HT1080 (cell line): ENCODE measurements at places on chromosomes 4 and X. TPM values are rescaled to one million over a fixed set of nuclear protein-coding genes. Genes with fewer than 3 reads are reported as not detected.

DNA sequence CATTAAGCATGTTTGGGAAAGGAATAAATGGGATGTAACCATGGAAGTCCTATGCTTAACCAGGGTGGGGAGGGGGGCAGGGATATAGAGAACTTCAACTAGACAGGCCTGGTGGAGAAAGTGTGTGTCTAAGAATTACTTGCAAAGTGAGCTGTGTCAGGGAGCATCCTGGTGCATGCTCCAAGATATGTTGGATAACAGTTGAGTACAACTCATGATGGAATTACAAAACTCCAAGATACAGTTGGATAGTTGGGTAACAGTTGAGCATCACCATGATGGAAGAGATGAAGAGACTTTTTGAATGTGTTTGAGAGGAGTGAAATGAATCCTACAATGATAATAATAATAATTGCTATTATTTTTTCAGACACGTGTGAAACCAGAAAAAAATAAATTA is 26.1 kb upstream of the ACSL1 start:
- no peak for DNase-seq

DNA sequence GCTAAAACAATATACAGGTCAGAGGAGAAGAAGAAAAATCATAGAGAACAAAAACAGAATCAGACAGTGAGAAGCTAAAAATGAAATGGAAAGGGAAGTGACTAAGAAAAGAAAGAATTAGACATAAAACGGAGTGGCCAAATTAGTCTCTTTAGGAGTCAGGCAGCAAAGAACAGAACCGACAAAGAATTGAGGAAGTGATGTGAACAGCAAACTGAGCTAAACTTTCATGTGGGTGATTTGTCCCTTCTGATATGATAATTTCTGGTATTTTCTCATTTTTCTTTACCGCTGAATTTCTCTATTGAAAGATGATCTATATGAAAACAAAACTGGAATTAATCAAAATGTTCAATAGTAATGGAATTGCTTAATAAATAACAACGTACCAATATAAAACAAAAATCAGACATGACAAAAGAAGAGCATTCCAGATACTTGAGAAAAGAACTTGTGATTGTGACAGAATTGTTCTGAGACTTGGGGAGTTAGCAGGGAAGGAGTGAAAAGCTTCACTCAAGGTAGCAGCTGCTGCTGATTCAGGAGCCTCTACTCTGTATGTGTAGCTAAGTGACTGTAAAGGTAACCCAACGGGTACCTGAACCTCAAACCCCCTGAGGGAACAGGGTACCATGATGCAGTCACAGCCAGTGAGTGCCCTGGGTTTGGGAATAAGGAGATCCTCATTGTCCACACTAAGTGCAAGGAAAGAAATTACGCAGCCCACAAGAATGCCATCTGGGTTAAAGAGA is 8.8 kb downstream of the TAPT1 start:
- DNase-seq: no peak

DNA sequence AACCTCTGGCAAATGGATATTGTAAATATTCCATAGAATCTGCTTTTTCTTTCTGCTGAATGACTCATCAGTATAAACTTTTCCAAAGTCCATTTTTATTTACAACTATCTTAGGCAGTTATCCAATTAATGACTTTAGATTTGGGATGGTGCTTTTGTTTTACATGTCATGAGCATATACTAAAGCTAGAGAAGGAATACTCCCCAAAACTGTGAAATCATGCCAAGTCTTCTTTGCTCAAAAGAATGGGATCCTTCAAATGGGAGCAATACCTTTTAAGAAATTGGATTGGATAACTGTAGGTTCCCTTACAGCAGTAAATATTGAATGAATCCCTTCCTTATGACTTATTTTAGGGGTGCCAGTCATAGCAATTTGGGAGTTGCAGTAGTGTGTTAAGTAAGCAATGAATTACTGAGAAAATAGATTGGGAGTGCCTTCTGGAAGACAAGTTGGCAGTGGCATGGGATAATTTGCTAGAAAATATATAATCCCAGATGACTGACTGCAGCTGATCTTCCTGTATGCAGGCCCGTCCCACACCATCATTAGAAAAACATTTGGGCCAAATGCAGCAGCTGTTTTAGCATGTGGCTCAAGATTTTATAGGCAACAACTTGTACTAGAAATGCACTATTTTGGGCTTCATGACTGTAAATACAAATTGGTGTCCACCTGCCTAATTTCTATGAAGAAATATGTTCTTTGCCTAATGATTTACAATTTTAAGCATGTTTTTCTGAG is 2.8 kb downstream of the TMPRSS11D start:
- DNase-seq: no peak

GRCh38 chrX:54808109-54808604 is 612 bp downstream of the MAGED2 start:
- no peak for DNase-seq

DNA sequence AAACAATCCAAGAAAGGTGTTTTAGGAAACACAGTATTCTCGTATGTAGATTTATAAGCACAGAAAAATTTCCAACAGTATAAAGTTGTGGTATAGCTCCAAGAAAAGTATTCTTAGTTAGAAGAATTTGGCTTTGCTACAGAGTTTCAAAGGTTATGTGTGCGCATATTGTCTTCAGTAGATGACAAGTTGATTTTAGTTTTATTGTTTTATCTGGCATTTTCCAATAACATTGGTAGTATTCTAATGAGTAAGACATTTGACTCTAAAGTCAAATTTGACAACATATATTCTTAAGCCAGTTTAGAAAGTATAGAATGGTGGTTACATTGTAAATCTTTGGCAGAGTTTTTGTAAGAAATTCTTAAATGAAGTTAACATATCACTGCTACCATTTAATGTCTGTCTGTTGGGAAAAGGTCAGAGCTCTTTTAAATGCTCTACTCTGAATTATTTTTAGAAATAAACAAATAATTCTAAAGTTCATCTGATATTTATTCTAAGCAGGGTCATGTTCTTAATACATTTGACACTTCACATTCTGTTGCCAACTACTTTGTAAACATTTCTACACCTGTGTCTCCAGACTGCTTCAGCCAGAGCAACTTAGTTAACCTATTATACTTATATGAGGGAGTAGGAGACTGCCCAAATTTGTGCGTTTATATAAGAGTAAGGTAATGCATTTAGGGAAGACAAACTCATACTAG is 30.0 kb downstream of the CLCN3 start:
- no peak for DNase-seq

The STATH gene
- total RNA-seq: not detected in 2 replicates
